Right ventricle myocardium superior (tissue), 1 donor: ENCODE measurements at places on chromosomes 1 and 21. TPM values are rescaled to one million over a fixed set of nuclear protein-coding genes. Genes with fewer than 3 reads are reported as not detected.

- DNase-seq, result peak; percentile 62
Observed at GRCh38 chr1:180188091-180188506, 33.4 kb downstream of the QSOX1 start.

DNA sequence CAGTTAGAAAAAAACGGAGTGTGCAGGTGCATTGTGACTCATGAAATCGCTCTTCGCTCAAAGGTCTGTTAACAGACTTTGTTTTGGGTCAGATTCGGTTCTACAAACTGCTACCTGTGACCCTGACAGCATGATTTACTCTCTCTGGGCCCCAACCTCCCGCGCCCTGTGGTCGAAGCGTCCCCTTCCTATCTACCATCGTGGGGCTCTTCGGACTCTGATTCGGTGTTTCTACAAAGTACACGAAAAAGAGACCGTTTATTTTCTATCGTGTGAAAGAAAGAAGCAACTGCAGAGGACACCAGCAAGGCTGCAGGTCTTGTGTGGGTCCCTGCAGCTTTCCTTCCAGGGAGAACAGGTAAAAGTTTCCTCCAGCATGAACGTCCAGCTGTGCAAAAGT lies 29.4 kb upstream of the SLC19A1 start:
- no peak for DNase-seq

DNA sequence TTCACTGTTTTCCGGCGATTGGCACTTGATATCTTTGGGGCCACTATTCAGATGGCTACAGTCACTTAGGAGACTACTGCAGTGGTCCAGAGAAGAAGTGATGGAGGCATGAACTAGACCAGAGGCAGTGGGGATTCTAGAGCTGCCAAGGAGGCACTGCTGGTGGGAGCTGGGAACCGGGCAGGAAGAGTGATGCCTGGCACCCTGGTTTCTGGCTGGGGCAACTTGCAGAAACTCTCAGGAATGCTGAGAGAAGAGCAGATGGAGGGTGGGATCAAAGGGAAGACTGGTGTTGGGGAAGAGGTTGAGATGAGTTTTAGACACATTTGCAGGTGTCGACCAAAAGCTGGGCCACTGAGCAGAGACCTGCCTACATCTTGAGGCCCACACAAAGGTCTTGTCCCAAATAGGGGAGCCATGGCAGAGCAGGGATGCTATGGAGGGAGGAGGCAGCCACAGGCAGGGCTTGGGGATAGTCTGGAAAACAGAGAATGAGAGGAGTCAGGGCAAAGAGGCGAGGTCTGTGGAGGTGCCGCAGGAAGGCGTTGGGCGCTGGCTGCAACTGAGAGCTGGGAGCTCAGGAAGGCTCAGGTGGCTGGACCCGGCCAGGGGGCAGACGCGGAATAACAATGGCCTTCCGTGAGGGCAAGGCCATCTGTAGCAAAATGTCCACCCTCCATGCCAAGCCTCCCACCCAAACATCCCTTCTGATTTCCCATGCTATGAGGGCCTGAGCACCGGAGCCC lies 118.9 kb downstream of the TOMM20 start:
- DNase-seq, result no peak

DNA sequence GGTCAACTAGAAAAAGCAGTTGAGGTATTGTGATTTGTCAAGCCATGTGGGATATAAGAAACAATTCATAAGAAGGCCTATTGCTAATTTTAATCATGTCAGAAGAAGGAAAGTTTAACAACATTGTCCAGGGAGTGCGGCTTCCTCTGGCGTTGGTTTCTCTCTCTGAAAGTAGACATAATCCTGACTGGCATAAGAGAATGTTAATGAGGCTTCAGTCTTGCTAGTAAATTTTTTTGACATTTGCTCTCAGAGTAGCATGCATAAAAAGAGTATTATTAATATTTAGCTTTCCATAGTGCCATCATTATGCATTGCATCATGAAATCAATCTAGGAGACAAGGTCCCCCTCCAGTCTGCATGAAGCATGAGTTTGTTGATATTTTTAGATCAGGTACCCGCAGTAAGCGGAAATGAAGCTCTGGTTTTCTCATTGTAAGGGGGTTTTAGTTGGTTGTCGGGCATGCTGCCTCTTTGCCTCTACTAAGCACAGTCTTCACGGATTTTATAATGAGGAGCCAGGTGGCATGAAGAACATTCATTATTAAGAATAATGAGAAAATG lies 12.8 kb upstream of the PRDM2 start:
- no peak for DNase-seq

DNA sequence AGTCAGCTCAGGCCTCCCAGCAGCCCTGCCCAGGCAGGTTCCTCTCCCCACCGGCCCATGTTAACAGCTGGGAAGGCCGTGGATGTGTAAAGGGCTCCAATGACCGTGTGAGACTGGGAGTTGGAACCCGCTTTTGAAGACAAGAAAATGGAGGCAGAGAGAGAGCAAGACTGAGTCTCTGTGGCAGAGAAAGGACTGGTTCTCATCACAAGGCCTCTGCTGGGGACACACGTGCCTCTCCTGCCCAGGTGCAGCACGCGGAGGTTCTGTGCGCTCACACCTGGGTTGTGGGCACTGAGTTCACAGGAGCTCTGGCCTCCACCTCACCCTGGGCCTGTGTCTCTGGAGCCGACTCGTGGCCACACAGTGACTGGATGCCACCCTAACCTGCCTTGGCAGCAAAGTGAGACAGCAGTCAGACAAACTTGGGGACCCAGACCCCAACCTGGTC lies 27.0 kb downstream of the RUNX3 start:
- DNase-seq, result no peak

DNA sequence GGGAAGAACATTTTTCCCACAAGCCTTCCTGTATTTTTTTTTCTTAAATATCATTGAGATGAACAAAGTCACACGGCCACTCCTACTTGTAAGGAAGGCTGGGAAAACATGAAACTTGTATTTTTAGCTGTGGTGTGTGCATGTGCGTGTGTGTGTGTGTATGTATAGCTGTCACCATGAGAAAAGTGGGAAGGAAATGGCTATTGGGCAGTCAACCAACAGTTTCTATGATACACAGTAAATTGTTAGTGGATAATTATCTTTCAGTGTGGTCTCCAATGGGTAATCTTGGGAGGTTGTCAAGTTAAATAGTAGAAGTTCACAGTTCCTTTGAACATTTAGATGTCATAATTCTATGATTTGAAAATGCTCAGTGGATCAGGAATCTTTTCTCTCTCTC lies 132.7 kb upstream of the USP24 start:
- DNase-seq, result no peak

Gene MARCKSL1
- 16.1 TPM for total RNA-seq

Gene PTPRC
- 7.2 TPM for total RNA-seq
